Activated naive CD4-positive, alpha-beta T cell (primary cell): ENCODE measurements at places on chromosomes 12 and 14.

GRCh38 chr14:54730156-54730961 lies 163.4 kb downstream of the SAMD4A start:
- no peak for DNase-seq

- DNase-seq = no peak
These were observed 29.9 kb upstream of the MUCL1 start for GRCh38 chr12:54824402-54824801.

DNA sequence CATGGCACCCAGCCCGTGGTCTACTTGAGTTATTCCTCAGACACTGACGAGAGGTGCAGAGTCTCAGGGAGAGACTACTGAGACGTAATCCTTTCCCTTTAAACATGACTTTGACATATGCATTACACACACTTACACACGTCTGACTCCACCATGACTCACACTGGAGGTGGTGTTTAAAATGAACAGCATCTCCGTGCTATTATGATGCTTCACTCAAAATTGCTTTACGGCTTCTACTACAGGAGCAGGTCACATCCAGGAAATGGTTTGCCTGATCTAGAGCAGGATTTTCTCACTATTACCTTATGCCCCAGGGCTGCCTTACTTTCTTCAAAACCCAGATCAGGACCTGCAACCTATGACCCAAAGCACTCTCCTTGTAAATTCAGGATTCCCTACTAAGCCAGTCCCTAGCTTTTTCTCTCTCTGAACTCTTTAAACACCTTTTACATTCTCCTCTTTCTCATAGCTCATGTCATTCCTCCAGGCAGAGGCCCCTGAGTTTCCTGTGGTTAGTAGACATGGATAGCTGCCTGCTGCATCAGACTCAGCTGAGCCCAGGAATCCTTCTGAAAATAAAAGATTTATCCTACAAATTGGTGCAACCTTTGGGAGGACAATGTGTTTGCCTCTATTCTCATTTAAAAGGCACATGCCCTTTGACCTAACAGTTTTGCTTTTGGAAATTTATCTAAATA lies 31.2 kb downstream of the TMCC3 start:
- no peak for DNase-seq

GRCh38 chr12:31317471-31318395 lies 8.2 kb downstream of the SINHCAF start:
- DNase-seq = no peak

- DNase-seq = no peak
These were observed 4.2 kb upstream of the RNASE8 start for GRCh38 chr14:21053184-21054122.

DNA sequence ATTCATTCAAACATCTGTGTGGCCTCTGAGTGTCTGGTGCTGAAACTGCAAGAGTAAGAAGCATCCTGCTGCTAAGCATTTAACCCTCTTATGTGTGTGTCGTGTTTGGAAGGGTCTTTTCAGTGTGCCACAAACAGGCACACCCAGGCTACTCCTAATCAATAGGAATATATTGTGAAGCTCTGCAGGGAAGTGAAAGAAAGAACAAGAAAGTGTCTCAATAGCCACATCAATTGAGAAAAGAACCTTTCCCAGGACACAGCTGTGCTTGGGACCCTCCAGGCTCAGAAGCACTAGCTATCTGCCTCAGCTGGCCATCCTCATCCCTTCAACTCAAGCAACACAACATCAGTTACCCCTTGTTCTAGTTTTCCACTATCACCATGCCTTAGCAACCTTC lies 13.4 kb upstream of the KRAS start:
- no peak for DNase-seq

DNA sequence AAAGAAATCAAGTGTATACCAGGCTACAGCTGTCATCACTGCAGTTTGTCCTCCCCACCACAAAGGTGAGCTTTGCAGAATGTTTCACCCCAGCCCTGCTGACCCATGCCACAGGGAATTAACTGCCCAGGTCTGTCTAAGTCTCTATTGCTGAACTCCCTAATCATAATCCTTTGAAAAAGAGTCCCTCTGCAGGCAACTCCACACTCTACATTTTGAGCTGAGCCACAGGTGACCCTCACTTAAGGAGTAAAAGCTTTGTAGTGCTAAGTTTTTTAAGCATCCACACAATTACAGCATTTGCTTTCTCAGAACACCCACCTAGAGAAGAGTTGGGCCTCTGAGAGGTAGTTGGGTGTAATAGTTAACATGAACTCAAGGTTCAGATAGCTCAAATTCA lies 90.0 kb downstream of the C12orf50 start:
- DNase-seq = no peak

- DNase-seq = no peak
These were observed 18.1 kb downstream of the DYRK2 start for GRCh38 chr12:67666605-67667004.

DNA sequence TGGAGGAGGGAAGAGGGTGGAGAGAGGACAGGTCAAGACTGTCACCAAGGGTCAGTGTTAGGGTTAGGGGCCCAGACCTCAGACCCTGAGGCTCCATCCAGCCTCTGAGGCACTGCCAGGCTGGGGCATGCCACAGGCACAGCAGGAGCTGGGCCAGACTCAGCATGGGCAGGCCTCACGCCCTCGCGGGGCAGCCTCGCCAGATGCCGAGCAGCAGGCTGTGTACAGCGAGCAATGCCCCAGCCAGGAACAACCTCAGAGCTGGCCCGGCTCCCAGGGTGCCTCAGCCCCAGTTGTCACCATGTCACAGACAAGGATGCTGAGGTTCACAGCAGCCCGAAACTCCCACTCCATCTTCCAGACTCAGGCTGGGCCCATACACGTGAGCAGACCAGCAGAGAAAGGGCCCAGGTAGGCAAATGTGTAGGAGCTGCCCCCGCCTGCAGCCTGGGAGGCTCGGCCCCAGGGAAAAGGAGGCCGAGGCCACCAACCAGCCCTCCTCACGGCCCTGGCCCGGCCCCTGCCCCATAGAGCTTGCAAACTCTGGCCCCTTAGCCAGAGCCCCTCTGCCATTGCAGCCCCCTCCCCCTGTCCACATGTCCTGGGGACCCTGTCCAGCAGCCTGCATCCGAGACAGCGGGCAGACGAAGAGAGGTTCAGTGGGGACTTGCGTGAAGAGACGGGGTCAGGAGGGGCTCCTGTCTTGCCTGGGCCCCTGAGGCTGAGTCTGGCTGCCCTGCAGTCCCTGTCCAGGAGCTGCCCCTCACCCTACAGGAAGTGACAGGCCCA lies 7.5 kb downstream of the C14orf180 start:
- no peak for DNase-seq

DNA sequence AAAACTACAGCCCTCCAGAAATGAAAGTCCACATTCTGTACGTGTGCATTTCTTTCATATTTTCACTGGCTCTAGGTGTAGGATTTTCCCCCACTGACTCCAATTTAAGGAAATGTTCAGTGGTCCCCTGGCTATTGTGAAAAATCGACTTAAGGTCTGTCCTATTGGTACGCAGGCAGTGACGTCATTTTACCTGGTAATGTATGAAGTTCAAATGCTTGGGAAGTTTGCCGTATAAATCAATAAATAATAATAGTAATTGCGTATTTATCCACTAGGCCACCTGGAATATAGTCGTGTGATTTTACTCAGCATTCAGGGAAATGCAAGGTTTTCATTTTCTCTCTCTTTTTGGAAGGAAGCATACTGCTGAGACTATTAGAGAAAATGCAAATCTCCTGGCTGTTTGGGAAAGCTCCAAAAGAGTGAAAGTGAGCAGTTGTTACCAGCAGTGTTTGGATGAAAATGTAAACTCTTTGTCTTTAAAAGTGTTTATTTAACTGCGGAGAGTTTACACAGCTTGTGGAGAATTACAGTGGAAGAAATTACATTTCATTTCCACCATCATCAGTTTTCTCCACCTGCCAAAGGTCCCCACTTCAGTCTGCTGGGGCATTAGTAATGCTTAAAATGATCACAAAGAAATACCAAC lies 107.0 kb downstream of the EXOC5 start:
- DNase-seq = no peak

DNA sequence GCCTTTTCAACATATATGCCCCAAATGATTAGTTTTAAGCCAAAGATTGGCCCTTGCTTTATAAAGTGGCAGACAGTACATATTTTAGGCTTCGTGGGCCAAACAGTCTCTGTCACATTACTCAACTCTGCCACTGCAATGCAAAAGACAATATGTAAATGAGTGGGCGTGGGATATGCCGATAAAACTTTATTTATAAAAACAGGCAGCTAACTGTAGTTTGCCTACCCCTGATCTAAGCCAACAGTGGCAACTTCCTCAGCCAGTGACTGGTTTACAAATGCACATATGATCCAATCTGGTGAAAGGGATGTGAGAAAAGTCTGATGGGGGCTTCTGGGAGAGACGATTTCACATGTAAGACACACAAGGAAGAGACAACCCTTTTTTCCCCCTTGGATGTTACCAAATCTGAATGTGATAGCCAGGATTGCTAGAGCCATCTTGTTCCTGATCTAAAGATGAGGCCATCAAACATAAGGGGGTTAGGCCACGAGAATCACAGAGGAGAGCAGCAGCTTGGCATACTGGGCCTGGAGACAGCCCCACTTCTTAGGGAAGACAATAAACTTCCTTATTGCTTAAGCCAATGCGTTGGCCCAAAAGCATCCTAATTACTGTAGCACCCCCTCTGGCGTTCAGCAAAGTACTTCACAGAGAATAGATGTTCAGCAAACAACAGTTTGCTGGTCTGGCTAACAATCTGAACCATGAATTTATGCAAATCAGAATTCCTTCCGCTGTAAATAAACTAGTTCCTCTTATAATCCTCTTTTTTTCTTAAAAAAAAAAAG lies 75.2 kb upstream of the TMCC3 start:
- DNase-seq = no peak

DNA sequence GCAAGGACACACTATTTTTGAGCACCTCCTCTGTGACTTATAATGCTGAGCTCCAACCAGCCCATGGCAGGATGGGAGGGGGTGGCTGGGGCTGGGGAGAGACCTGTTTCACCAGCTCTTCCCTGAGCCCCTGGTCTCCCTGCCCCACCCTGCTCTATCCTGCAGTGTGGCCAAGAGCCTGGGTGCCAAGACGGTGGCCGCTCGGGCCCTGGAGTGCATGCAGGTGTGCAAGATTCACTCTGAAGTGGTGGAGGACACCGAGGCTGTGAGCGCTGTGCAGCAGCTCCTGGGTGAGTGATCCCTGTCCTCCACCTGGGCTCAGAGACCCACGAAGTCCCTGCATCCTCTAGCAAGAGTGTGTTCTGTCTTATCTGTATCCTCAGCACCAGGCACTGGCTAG lies 14.4 kb downstream of the SDSL start:
- no peak for DNase-seq

DNA sequence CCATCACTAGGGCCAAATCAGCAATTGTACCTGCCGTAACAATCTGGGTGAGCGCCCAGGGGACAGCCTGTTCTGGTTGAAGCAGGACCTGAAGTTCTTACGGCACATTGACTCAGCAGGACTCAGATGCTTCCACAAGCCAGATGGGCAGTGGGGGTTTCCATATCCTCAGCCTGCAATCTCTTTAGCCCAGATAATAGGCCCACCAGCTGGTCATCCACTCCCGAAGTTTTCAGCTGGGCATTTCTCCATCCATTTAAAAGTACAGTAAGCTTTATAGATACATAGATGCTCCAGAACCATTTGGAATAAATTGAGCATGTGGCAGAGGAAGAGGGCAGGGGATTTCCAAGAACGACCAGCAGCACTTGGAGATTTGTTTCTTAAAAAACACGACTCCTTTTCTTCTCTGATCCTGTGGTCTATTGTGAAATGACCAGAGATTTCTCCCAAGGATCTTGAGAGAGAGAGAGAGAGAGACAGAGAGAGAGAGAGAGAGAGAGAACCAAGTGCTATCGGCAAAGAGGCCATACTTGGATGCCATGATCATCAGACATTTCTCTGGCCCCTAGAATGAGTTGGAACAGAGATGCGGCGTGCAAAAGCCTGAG lies 74.8 kb upstream of the PLXNC1 start:
- DNase-seq = no peak

- no peak for DNase-seq
These were observed 2.0 kb downstream of the ZBTB25 start for GRCh38 chr14:64501411-64502171.

DNA sequence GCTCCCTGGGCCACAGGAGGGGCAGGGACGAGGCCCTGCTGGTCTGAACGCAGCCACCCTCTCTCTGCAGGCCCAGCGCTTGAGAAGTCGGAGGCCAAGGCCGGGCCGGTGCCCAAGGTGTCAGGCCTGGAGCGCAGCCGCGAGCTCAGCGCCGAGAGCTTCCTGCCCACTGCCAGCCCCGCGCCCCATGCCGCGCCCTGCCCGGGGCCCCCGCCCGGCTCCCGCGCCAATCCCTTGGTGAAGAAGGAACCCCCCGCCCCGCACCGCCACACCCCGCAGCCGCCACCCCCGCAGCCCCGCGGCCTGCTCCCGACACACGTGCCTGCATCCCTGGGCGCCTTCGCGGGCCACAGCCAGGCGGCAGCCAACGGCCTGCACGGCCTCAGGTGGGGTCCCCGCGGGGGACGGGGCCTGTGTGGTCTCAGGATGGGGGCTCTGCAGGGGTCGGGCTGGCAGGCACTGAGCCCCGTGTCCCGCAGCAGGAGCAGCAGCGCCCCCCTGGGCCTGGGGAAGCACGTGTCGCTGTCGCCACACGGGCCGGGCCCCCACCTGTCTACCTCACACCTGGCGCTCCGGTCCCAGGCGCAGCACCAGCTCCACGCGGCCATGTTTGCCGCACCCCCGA lies 40.4 kb downstream of the LRCOL1 start:
- no peak for DNase-seq

DNA sequence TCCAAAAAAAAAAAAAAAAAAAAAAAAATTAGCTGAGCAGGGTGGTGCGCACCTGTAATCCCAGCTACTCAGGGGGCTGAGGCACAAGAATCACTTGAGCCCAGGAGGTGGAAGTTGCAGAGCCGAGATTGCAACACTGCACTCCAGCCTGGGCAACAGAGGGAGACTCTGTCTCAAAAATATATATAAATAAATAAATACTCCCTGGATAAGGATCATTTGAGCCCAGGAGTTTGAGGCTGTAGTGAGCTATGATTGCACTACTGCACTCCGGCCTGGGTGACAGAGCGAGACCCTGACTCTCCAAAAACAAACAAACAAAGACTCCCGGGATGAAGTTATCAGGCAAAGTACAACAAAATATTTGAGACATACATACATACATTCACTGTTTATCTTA lies 3.3 kb upstream of the NAA25 start:
- no peak for DNase-seq

GRCh38 chr14:99981806-99982205 lies 83.4 kb upstream of the EVL start:
- DNase-seq = no peak

DNA sequence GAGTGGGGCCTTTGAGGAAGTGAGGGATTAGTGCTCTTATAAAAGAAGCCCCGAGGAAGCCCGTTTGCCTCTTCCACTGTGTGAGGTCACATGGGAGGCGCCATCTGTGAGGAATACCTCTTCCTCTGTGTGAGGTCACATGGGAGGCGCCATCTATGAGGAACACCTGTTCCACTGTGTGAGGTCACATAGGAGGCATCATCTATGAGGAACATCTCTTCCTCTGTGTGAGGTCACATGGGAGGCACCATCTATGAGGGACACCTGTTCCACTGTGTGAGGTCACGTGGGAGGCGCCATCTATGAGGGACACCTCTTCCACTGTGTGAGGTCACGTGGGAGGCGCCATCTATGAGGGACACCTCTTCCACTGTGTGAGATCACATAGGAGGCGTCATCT lies 69.7 kb downstream of the SLC24A4 start:
- DNase-seq = no peak

- DNase-seq = no peak
These were observed 2.5 kb downstream of the PPP1R12A start for GRCh38 chr12:79932357-79932756.
